ENCODE measurements at places on chromosomes 7 and 10.

DNA sequence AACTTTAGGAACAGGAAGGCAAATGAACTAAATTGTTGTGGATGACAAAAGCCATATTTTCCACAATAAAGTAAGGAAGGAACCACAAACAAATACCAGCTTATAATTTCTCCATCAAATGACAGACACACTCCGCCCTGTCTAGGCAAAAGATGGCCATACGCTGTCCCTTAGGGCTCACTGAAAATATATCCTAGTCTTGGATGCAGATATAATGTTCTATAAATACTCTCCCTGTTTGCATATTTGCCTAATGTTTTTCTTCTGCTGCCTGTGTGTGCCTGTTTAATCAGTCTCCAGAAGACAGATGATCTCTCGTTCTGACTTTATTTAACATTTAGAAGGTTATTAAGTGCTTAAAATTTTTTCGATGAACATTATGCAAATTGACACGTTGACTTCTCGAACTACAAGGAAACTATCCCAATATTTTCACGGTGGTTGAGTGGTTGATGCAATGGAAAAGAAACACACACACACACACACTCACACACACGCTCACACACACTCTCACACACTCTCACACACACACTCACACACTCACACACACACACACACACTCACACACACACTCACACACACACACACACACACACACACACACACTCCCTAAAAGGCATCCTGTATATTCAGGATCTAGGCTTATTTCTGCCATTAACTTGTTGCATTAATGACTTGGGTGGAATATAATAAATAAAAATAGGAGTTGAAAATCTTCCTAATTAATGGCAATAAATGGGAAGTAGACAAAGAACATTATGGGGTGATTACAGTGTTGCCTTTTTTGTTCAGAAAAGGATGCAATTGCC lies 297.1 kb downstream of the PRPF18 start:
- no peak for DNase-seq

GRCh38 chr10:4239186-4239585 lies 454.2 kb upstream of the KLF6 start:
- no peak for DNase-seq

GRCh38 chr7:2259480-2259879 lies 17.5 kb downstream of the NUDT1 start:
- DNase-seq: no peak

DNA sequence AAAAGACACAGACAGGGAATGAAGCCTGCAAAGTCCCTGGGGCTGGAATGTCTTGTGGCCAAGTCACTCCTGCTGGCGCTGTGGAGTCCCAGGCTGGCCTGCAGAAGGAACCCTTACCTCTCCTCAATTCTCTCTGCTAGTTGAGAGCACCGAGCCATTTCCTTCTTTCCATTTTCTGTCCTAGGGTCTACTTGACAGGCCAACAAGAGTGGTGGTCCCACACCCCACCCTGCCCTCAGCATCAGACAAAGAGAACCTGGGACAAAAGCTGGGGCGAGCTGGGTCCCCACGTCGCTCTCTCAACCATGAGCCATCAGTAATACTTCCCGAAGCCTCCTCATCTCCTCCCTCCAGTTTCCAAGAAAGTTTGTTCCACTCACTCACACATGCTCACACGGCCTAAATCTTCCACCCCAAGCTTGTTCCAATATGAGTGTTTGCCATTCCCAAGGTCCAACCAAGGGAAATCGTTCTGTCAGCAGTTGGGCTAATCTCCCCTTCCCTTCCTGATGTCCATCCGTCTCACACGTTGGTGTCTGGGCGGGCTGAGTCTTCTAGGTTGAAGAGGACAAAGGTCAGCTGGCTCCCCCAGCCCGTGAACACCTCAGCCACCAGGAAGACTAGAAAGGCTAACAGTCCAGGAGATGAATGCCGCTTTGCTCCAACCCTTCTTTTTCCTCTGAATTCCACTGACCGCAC lies 44.3 kb downstream of the CLEC2L start:
- no peak for DNase-seq

GRCh38 chr7:50699143-50699542 lies 83.6 kb downstream of the GRB10 start:
- no peak for DNase-seq

GRCh38 chr10:113612154-113612553 lies 51.7 kb downstream of the NRAP start:
- DNase-seq: no peak

DNA sequence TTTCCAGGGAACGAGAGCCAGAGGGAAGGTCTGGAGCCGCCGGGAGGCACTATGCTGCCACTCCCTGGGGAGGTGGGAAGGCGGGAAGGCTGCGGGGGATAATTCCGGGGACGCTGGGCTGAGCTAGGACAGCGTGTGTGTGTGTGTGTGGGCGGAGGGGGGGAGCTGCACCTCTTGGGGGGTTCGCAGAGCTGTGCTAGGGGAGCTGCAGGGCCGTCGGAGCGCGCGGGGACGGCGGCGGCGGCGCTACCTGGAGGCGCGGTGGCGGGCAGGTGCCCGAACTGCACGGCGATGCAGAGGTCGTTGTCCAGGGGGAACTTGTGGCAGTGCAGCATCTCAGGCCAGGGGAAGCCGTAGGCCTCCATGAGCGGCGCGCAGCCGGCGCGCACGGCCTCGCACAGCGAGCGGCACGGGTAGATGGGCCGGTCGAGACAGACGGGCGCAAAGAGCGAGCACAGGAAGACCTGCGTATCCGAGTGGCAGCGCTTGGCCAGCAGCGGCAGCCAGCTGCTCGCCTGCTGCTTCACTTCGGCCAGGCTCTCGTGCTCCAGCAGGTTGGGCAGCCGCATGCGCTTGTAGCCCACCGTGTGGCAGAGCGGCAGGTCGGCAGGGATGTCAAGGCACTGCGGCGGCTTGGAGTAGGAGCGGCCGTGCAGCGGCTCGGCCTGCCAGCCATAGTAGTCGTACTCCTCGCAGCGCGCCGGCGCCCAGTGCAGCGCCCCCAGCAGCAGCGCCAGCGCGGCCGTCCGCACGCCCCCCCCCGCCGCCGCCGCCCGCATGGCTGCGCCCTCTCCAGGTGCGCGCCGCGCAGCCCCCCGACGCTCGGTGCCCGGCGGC lies 526 bp downstream of the SFRP5 start:
- DNase-seq: no peak

DNA sequence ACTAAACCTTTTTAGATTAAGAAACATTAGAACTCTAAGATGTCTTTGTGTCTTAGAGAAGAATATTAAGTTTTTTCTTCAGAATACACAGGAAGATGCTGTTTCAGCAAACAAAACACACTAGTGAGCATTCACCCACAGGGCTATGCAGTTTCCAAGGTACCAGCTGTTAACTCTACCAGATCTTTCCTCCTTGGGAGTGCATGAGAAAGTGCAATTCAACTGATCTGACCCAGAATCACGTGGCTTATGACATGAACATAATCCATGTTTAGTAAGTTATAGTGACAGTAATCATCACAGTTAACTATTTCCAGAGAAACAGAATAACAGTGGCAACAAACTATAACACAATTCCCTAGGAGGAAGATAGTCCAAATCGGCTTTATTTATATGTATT lies 270.7 kb downstream of the CACNA2D1 start:
- no peak for DNase-seq
